ENCODE measurements at places on chromosomes 3 and 15.

GRCh38 chr15:98907927-98908471 is 99.6 kb downstream of the PGPEP1L start:
- no peak for DNase-seq

DNA sequence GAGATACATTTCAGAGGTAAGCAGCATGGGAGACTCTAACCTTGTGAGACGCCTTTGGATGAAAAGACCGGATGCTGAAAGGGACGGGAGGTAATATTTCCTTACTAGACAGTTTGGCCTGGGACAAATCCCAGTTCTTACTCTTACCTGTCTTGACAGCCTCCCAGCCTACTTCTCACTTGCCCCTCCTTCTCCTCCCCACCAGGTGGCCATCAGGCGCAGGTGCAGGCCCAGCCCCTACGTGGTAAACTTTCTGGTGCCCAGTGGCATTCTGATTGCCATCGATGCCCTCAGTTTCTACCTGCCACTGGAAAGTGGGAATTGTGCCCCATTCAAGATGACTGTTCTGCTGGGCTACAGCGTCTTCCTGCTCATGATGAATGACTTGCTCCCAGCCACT is 6.3 kb downstream of the HTR3D start:
- DNase-seq: no peak

DNA sequence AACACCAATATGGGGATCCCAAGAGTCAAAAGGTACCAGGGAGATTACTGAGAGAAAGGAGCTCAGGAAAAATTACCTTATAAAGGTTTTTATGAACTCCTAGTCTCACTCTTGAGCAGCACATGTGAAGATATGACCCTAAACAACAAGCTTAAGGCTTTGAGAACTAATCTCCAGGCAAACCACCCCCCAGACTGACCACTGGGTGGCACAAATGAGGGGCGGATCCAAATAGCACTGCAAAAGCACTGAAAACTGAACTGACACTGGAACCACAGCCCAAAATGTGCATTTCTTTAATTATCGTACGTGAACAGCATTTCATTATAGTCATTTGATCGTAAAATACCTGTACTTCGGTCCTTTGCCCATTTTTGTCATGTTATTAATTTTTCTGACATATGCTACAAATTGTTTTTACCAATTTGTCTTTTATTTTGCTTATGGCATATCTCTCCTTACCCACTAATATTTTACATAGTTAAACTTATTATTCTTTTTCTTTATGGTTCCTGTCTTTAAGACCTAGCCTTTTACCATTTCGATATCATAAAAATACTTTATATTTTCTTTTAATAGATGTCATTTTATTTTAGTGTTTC is 31.5 kb upstream of the TFDP2 start:
- DNase-seq: peak; percentile 2

DNA sequence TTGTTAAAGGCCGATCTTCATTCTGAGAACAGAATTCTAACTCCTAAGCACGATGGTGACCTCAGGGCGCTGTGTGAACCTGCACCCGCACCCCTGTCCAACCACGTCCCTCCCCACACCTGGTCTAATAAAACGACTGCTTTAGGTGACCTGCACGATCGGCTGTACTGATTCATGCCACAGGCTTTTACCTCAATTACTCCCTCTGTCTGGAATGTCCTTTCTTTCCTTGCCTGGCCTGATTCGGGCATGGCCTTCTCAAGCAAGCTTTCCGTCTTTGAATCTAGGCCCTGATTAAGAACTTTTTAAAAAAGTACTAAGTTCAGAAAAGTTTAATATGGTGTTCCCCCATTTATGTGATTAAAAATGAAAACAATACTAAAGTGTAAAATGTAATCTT is 842 bp upstream of the U2SURP start:
- DNase-seq: no peak

DNA sequence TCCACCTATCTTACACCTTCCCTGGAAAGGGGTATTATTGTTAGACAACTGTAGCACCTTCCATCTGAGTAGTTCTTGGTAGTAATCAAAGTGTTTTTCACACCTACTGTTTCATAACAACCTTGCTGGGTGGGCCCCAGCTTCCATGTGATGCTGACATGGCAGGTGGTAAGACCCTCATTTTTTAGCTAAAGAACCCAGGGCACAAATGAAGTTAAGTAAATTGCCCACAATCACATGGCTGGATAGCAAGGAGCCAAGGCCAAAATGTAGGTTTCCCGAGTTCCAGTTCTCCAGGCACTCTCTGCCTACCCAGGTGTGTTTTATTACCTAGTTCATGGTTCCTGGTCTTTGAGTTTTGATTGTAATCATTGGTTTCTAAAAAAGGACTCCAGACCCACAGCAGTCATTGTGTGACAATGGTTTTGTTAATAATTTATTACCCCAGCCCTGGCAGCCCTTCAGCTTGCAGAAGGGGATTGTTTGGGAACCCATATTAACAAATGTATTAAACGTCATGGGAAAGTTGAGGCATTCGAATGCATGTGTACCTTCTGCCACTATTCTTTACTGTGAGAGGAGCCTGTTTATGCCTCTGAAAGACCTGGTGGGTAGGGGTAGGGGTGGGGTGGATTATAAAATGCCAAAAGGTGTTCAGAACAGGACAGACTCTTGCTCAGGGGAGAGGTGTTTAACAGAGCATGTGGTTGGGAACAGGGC is 222.2 kb upstream of the BHLHE40 start:
- DNase-seq: no peak

GRCh38 chr3:134600685-134601463 is 49.9 kb downstream of the KY start:
- DNase-seq: peak; percentile 62

- no peak for DNase-seq
Measured at GRCh38 chr3:111913163-111913763, 54.2 kb downstream of the PHLDB2 start.

- DNase-seq: no peak
Measured at GRCh38 chr3:50978991-50979667, 304.4 kb downstream of the DOCK3 start.

GRCh38 chr3:155189478-155189877 is 104.0 kb downstream of the STRIT1 start:
- peak; percentile 61 for DNase-seq

DNA sequence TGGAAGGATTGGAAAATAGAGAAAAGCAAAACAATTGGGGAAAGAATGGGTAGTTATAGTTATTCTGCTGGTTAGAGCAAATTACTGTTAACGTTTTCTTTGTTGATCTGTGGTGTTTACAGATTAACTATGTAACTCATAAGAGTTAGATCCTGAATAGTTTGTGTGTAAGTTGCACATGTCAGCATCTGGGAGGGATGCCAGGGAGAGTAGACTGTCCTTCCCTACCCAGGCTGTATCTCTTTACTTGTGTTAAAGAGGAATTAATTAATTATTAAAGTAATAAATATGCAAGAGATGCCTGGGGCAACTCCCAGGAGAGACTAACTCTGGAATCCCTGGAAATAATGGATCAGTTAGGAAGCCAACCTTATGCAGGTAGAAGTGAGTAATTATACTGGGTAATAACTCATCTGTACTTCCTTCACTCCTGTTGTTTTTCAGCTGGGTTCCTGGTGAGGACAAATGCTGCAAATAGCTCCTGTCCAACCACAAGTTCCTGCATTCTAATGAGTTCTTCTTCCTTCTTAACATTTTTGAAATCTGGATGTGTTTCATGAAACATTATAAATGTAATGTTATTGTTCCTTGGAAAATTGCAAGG is 18.9 kb downstream of the GHRL start:
- DNase-seq: no peak

- no peak for DNase-seq
Measured at GRCh38 chr15:69595009-69595791, 142.6 kb downstream of the RPLP1 start.

DNA sequence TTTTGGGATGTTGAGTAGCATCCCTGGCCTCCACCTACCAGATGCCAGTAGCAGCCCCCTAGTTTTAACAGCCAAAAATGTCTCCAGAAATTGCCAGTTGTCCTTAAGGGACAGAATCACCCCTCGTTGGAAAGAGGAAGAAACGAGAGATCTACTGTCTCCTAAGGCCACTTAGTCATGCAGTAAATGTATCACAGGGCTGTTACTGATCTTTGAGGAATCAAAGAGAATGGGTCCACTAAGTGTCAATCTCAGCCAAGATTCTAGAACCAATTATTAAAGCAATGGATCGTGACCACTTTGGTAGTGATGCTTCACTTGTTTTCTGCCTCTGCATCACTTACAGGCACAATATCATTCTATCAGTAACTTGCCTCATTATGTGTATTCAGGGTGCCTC is 26.4 kb downstream of the POLG start:
- DNase-seq: no peak

DNA sequence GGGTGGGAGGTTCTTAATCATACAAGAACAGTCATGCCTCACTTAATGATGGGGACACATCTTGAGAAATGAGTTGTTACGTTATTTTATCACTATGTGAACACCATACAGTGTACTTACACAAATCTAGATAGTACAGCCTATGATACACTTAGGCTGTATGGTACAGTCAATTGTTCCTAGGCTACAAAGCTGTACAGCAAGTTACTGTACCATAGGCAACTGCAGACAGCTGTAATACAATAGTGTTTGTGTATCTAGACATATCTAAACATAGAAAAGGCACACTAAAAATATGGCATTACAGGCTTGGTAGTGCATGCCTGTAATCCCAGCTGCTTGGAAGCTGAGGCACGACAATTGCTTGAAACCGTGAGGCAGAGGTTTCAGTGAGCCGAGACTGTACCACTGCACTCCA is 55.7 kb upstream of the PLXND1 start:
- DNase-seq: no peak

GRCh38 chr15:98920091-98920880 is 87.3 kb downstream of the PGPEP1L start:
- no peak for DNase-seq

GRCh38 chr15:25652704-25653103 is 210.4 kb downstream of the ATP10A start:
- no peak for DNase-seq

- no peak for DNase-seq
Measured at GRCh38 chr15:59299929-59300617, 72.6 kb downstream of the MYO1E start.

- no peak for DNase-seq
Measured at GRCh38 chr3:187870360-187871203, 125.3 kb upstream of the BCL6 start.

All from putamen (tissue), 1 donor.